ENCODE measurements at places on chromosomes 7 and 10. TPM values are rescaled to one million over a fixed set of nuclear protein-coding genes. Genes with fewer than 3 reads are reported as not detected.

MYPN gene
- total RNA-seq, result 0.11 TPM

CRCP gene
- 26.8 TPM for total RNA-seq

DNA sequence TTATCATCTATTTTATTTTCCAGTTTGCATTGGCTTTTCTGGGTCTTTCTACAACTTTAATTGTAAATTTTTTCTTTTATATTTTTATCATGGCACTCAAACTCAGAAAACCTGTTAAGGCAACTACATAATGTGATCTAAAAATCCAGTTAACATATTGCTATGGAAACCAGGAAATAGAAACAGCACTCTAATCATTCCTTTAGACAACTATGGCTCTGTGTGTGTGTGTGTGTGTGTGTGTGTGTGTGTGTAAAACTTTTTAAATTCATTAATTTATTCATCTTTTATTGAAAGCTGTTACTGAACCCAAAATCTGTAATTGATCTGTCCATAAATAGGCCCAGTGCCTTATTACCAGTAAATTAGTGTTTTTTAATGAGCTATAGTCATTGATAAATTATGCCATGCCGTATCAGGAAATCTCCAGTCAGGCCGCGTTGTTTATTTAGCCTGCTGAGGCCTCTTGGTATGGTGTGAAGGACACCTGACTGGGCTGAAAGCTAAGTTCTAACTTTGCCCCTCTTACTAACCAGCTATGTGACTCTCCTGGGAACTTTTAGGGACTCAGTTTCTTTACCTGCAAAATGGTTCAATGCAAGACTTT is 1.5 kb upstream of the MET start:
- no peak overlapping the region for H3K4me3 ChIP-seq
- DNase-seq, result peak; percentile 39

DNA sequence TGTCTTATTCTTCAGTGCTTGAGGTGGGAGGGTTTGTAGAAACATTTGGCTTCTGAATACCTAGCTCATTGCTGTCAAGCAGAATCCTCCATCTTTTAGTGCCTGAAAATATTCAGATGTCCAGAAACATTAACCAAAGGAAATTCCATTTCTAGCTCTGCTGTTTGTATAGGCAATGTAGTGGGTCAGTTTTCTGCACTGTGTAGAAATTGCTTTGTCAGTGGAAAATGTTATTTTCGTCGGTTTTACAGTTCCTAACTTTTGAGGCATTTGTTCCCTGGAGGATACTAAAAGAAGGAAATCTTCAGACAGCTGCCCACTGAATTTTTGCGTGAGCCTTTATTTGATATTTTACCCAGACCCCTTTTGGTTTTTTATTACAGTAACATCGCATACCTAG is 143.4 kb downstream of the TPST1 start:
- no peak overlapping the region for H3K27ac ChIP-seq
- no peaks in the 10 kb centered on the region for H3K36me3 ChIP-seq
- peaks cover 6% of the 10 kb centered on the region for H3K4me1 ChIP-seq
- DNase-seq, result no peak
- H3K4me3 ChIP-seq, result no peak overlapping the region

GRCh38 chr7:107138696-107139420 is 29.9 kb upstream of the HBP1 start:
- H3K4me1 ChIP-seq, result no peaks in the 10 kb centered on the region
- no peak overlapping the region for H3K27ac ChIP-seq
- H3K27me3 ChIP-seq, result no peaks in the 10 kb centered on the region
- no peak overlapping the region for H3K4me3 ChIP-seq
- no peak for DNase-seq
